ACHN (cell line): ENCODE measurements at places on chromosomes 12 and 14.

- DNase-seq = peak; percentile 63
Measured at GRCh38 chr14:103391048-103391447, 5.8 kb downstream of the MARK3 start.

GRCh38 chr14:52299692-52300278, 14.3 kb upstream of the PTGER2 start:
- DNase-seq = peak; percentile 39

GRCh38 chr12:103986829-103987228, 21.2 kb downstream of the TDG start:
- DNase-seq = peak; percentile 23

GRCh38 chr12:15918066-15918465, 6.9 kb downstream of the DERA start:
- no peak for DNase-seq

GRCh38 chr14:75299059-75299458, 20.4 kb downstream of the FOS start:
- no peak for DNase-seq

DNA sequence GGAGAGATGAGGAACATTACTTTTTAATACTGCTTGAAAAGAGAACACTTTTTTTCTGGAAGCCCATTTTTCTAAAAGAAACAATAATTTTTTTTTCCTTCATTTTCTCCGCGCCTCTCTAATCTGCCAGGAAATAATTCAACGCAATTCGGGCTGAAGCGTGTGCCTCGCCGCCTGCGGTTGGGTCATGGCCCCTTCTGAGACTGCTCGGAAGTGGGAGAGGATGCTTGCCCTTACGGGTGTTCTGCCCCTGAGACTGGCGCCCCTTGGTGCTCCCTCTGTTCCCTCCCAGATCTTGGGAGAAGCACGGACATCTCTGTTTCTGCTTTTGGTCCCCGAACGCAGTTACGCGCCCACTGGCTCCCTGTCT, 332 bp upstream of the TBC1D30 start:
- DNase-seq = no peak

DNA sequence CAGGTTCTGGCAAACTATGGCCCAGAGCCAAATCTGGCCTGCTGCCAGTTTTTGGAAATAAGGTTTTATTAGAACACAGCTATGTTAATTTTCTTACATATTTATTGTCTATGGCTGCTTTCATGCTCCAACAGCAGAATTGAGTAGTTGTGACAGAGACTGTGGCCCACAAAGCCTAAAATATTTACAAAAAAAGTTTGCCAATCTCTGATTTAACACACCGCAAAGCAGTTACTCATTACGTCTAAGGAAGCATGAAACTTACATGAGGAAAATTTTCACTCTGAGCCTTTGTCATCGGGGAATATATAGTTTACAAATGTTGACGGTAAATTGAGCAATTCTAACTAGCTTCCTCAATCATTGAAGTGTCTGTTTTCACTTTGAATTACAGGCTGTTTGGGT, 96.5 kb downstream of the UNC79 start:
- DNase-seq = no peak

GRCh38 chr12:2794736-2795289, at the start of gene FKBP4:
TSS of gene FKBP4 (plus strand) at chr12:2794970. CDS start at chr12:2795140, 170 bp downstream.
- DNase-seq = peak; percentile 94

- no peak for DNase-seq
Measured at GRCh38 chr12:24555730-24556129, 393.2 kb downstream of the BCAT1 start.

- no peak for DNase-seq
Measured at GRCh38 chr12:29713729-29714128, 70.0 kb downstream of the TMTC1 start.

GRCh38 chr14:102928412-102929240, 6.2 kb downstream of the AMN start:
- DNase-seq = no peak

DNA sequence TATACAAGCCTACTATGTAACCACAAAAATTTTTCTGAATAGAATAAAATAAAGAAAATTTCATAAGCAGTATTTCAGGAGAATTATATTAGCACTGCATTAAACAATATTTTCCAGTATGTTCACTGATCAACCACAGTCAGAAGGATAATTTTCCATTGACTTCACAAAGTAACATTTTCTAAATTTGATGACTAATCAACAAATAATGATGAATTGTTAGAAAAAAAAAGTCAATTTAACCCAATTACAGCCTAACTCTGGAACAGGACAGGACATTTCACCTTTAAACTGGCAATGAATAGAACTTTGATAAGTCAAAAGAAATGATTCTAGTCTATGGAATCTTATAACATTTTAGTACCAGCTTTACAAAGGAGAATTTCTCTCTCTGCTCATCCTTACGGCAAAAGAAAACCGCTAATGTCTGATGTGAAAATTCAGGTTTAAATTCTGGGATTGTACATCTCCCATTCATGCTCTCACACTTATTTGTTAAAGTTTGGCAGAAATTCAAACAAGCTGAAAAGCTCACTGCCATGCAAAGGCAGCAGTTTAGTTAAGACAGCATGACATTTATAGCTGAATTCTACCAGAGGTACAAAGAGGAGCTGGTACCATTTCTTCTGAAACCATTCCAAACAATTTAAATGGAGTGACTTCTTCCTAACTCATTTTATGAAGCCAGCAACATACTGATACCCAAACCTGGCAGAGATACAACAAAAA, 84.5 kb downstream of the MDGA2 start:
- DNase-seq = no peak

DNA sequence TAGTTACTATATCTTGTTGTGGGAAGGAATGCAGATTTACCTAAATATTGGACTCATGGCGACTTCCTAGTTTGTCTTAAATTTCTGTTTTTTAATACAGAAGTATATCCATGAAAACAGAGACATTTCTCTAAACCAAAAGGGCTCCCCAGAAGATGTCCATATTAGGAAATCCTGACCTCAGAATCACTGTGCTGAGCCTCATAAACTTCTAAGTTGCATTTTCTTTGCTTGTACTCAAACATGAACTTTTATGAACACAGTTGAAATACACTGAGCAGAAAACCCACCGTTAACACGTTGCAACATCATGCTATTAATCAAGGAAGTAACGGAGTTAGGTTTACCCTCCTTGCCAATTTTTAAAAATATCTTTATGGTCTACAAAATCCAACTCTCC, 42.9 kb upstream of the NR2C1 start:
- no peak for DNase-seq

- peak; percentile 5 for DNase-seq
Measured at GRCh38 chr14:100709289-100710284, 17.1 kb upstream of the DLK1 start.

GRCh38 chr12:24814379-24815113, 134.4 kb downstream of the BCAT1 start:
- no peak for DNase-seq

DNA sequence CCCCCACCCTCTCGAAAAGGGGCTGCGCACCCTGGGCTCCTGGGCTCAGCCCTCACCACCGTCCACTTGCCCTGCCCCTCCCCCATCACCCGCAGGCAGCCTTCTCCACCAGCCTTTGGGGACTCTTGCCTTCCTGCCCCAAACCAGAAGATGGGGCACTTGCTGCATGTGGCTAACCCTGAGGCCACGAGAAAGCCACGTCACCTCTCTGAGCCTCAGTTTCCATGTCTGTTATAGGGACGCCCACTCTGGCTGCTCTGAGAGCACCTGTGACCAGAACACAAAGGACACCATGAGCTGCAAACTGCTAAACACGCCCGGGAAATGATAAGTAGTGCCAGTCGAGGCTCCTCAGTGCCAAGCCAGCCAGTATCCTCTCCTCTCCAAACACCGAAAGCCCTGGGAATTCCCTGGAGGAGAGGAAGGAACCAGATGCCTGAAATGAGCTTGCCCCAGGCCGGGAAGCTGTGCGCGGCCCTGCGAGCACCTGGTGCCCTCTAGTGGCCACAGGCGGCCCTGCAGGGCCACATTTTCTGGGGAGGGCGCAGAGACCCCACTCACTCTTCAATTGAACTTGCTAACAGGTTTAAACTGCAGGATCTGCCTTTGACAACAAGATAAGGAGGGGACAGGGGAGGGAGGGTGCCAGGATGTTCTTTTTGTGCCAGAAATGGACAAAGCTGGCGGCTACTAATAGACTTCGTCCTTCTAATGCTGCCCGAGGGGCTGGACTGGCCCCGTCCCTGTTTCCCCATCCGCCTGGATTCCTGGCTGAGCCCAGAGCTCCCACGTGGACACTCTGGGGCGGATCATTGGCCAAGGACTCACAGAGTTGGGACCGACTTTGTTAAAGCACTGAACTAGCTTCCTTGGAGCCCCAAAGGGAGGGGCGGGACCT, 10.2 kb upstream of the SERPINA9 start:
- DNase-seq = peak; percentile 44

DNA sequence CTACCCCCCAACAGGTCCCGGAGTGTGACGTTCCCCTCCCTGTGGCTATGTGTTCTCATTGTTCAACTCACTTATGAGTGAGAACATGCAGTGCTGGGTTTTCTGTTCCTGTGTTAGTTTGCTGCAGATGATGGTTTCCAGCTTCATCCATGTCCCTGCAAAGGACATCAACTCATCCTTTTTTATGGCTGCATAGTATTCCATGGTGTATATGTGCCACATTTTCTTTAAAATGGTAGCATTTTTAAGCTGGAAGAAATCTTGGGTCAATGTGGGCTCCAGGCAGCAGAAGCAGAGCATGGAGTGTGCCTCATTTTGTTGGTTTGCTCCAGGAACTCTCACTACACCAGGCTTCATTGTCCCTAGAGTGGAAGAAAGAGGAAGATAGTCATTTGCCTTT, 47.6 kb upstream of the ITPR2 start:
- DNase-seq = no peak

GRCh38 chr14:86491743-86492142, 961.8 kb downstream of the FLRT2 start:
- DNase-seq = no peak

DNA sequence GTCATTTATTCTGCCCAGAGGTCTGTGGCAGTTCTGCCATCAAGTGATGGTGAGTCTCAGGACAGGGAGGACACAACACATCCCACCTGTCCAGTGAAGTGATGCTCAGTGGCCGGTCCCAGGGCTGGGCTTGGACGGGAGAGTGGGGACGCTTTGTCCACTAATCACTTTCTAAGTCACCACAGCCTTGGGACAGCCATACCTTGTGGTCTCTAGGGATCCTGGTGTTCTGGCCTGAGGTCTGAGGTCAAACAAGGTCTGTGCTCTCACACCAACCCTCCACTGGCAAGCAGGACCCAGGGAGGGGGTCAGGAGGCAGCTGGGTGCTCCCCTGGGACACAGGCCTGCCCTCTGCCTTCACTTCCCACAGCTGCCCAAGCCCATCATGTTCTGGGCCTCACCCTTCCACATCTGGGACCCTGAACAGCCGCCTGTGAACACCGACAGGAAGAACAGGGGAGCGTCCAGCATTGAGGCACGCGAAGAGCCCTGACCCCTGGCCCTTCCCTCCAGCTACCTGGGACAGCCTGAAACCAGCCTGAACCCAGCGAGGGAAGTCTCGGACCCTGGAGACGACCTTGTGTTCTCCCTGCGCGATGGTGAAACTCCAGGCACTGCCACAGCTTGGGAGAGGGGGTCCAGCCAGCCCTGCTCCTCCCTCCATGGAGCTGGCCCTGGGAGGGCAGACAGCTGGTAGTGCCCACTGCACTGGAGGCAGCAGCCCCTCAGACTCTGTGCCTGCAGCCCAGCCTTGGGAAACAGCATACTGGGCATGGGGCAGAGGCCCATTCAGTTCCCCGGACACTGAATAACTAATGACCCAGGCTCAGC, 19.7 kb upstream of the GPR132 start:
- DNase-seq = no peak

DNA sequence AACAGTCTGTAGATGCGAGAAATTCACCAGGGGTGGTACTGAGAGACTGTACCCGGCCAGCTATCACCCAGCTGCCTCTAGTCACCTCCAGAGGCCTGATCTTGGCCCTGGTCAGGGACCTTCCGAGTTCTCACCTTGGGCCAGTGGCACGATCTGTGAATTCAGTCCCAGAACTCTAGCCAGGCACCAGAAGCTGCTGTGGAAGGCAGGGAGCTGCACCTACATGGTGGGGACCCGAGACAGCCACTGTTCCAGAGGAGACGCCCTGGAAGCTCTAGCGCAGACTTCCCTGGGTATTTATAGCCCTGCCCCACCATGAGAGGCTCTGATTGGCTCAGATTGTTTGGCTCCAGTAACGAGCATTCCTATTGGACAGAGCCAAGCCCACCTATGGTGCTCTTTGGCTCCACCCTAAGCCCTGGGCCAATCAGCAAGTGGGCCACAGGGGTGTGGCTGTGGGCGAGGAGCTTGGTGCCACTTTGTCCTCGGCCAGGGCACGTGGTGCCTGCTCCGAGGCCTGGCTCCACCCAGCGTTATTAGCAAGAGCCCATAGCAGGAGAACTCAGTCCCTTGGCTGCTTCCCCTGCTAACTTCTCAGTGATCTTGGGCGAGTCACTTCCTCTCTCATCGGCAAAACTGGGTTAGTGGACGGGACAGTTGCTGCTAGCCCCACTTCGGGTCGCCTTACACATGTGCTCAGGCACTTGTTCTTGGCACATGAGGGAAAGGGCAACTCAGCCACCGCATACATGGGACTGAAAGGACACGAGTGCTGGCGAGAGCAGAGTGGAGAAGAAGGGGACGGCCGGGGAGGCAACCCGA, 89.0 kb upstream of the BCL11B start:
- DNase-seq = no peak

DNA sequence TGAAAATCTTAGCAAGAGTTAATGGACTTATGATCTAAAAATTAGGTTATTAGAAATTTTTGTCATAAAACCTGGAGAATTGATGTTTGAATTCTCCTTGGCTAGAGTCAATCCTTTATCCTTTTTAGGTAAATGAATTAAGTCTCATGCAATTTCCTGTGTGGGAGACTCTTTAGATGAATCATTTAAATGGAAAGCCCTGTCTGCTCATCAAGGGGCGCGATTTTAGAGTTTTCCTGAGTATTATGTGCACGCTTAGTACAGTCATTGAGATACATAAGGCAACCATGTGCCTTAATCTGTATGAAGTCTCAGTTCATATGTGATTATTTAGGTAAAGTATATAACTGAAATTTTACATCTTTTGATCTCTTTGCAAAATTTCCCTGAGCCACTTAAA, 974.7 kb downstream of the NRXN3 start:
- no peak for DNase-seq

- no peak for DNase-seq
Measured at GRCh38 chr12:45034861-45035265, 16.0 kb downstream of the DBX2 start.

GRCh38 chr12:1001507-1001906, 10.5 kb downstream of the ERC1 start:
- DNase-seq = no peak
